ENCODE measurements at places on chromosomes 3 and 15. TPM values are rescaled to one million over a fixed set of nuclear protein-coding genes. Genes with fewer than 3 reads are reported as not detected.

DNA sequence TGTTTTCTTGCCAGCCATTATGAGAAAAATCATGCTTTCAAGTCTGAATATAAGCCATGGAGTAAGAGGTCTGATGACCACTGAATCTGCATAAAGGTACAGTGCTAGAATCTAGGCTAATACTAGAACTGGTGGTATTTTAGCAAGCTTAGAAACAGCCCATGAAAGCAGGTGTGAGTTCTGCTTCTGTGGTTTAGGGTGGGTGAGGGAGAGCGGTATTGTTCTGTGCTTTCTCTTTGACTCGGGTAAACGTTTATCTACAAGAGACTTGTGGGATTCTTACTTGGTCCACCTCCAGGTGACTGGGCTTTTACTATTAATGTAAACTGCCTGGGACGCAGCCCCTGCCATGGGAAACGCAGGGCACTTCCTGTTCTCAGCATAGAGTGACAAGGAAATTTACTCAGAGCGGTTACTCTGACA, 55.2 kb downstream of the PGPEP1L start:
- no peaks in the 10 kb centered on the region for H3K4me1 ChIP-seq
- no peak for DNase-seq
- no peaks in the 10 kb centered on the region for H3K27me3 ChIP-seq
- H3K4me3 ChIP-seq, result no peak overlapping the region

DNA sequence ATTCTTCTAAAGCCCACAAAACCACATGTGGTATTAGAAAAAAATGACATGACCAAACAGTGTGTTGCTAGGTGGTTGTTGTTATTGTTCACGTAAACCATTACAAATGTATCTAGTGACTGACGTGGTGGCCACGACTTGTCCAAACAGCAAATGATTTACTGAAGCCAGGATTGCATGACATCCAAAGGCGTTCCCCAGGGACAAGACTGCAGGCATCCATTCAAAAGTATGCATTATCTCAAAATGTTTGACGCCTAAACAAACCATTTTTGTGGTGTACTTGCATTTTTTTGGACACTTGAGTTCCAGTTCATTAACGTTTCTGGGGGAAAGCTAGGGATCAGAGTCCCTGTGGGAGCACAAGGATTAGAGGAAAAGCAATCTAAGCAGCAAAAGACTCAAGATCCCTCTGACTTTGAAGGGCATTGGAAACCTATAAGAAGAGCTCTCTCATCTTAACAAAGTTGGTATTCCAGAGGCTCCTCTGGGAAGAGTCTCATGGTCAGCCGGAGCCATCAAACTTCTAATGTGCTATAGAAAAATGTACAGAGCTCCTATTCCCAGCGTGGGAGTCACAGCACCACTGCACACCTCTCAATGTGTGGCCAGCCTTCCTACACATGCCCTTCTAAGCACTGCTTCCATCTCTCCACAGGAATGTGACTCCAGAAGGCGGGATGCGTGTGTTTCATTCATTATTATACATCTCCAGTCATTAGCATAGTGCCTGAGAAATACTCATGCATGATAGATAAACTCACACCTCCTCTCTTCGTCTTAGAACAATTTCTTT, 62.9 kb downstream of the FBN1 start:
- no peak overlapping the region for H3K4me3 ChIP-seq
- no peak overlapping the region for H3K27ac ChIP-seq
- H3K4me1 ChIP-seq, result peaks cover 9% of the 10 kb centered on the region
- H3K36me3 ChIP-seq, result no peaks in the 10 kb centered on the region
- H3K27me3 ChIP-seq, result no peaks in the 10 kb centered on the region

DNA sequence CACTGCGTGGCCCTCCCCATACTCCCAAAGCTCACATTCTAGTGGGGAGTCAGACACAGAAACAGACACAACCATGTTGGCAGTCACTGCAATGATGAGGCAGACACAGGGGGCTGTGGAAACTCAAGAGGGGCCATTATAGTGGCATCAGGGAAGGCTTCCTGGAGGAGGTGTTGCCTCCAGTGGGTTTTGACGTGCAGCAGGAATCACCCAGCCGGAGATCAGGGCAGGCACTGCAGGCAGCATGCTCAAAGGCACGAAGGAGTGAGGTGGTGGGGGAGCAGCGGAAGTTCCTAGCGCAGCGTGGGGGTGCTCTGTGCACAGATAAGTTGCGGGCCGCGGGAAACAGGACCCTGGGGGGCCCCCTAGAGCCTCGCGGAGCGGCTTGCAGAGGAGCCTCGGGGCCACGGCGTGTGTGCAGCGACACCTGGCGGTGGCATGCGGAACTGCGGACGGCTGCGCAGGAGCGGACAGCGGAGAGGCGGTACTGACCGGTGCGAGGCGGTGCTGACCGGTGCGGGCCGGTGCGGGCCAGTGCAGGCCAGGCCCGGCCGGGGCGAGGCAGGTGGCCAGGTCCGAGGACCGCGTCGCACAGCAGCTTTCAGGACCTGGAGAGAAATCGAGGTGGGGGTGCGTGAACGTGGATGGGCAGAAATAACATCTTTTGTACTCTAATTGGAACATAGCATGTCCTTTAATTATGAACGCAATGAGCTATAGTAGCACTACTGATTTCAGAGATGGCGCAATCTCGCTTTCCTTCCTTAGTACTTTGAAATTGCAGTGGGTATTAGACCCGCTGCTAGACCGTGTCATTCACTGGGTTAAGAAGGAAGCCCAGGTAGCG, 101.5 kb downstream of the FBLN2 start:
- DNase-seq, result peak; percentile 94
- no peaks in the 10 kb centered on the region for H3K36me3 ChIP-seq
- no peaks in the 10 kb centered on the region for H3K4me1 ChIP-seq
- H3K27ac ChIP-seq, result no peak overlapping the region
- no peak overlapping the region for H3K4me3 ChIP-seq

DNA sequence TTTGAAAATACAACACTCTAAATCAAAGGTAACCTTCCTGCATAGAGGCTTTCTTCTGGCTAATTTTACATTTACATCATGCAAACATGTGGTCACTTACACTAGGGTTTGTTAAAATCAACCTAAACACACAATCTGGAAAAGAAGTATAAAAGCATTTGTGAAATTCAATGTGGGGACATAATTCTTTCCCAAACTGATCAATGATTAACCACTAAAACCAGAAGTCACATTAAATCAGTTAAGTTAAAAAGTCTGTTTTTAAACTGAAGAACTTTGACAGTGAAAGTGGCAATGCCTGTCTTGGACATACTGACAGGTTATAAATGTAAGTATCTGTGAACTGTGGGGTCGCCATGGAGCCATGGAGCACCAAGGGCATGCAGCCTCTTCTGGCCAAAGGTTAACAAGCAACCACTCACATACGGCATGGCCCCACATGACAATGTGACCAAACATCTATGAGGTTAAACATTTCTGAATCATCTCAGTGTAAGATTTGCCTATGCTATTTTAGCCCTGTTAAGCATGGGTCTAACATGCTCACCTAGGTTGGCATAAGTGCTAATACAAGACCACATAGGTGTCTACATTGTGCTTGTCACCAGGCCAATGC, 278.2 kb downstream of the CTNNB1 start:
- no peak overlapping the region for H3K4me3 ChIP-seq
- no peak overlapping the region for H3K27ac ChIP-seq
- no peaks in the 10 kb centered on the region for H3K27me3 ChIP-seq
- no peaks in the 10 kb centered on the region for H3K4me1 ChIP-seq

GRCh38 chr15:27214961-27215360, 244.0 kb downstream of the GABRG3 start:
- no peak for DNase-seq
- no peak overlapping the region for H3K27ac ChIP-seq
- no peaks in the 10 kb centered on the region for H3K4me1 ChIP-seq
- H3K36me3 ChIP-seq, result no peaks in the 10 kb centered on the region
- H3K4me3 ChIP-seq, result no peak overlapping the region

FGF7 gene
- total RNA-seq, result 120 TPM

XYLB gene
- total RNA-seq, result 6.2 TPM

RARB gene
- 5.9 TPM for total RNA-seq

CYP1A2 gene
- total RNA-seq, result not detected

All from aorta (tissue), 5 donors.